ENCODE measurements at places on chromosomes 7 and 10.

- DNase-seq: no peak
Observed at GRCh38 chr7:64951250-64951848, 39.5 kb downstream of the ZNF117 start.

DNA sequence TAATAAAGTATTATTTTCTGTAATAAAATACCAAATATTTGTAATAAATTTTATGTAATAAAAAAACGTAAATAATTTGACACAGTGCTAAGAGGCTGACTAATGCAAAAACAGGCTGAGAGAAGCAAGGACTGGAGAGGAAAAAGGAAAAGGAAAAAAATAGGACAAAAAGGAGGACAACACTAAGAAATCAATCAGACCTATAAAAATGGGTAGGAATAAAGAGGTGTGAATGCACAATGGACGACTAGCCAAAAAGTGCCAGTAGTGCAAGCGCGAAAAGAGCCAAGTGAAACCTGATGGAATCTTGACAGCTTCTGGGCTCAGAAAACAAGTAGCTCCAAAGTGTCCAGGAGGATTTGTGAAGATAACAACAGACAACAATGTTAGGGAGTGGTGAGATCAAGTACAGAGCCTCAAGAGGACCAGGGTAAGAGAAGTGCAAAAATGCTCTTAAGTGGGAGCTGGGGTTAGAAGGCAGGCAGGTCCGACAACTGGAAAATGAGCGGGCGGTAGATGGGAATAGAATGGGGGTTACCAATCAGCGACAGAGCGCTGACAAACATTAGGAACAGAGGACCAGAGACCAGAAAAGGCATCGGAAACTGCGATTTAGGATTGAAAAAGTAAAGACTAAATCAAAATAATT is 1.2 kb downstream of the BRAF start:
- DNase-seq: no peak

- DNase-seq: no peak
Observed at GRCh38 chr10:103653581-103654037, 160.1 kb downstream of the NEURL1 start.

- no peak for DNase-seq
Observed at GRCh38 chr10:1782841-1783240, 45.5 kb upstream of the ADARB2 start.

GRCh38 chr10:54985732-54986131 is 184.7 kb upstream of the PCDH15 start:
- no peak for DNase-seq

DNA sequence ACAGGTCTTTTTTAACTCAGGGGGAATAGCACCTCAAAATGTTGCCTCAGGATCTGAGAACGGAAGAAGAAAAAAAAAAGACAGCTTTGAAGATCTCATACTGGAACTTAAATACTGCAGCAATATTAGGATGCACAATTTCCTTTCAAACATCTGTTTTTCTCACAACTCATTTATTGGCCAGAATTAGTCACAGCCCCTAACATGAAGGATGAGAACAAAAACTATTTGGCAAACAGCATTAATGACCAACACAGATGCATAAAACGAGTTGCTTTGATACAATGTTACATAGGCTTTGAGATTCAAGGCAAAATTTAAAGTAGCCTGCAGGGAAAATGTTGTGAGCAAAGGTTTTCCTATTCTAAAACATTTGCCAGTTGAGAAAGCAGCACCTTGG is 36.5 kb downstream of the JMJD1C start:
- no peak for DNase-seq

- no peak for DNase-seq
Observed at GRCh38 chr7:77396894-77397547, 19.1 kb downstream of the GSAP start.
